ENCODE measurements at places on chromosomes 2 and 18.
A peak's percentile ranks its signal among the peaks of the same experiment; 100 is the strongest.

- DNase-seq, result no peak
Measured at GRCh38 chr18:7954238-7954637, 387.1 kb downstream of the PTPRM start.

DNA sequence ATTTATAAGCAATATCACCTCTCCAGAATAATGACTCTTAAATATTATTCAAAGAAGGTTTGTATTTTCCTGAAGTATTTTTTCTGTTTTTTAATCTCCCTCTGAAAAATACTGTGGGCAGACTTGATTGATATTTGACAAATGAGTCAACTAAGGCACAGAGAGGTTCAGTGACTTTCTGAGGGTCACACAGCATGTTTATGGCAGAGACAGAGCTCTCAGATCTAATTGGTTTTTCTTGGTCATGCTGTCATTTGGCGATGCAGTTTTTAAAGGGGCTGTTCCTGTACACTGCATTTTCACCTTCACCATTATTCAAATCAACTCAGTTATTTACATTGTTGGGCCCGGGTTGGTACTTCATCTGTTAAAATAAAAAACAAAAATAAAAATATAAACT is 264.3 kb downstream of the LRRTM1 start:
- no peak for DNase-seq

- DNase-seq, result no peak
Measured at GRCh38 chr2:200356857-200357384, 50.4 kb downstream of the SPATS2L start.

- DNase-seq, result no peak
Measured at GRCh38 chr2:232523682-232524597, 2.0 kb upstream of the CHRND start.

DNA sequence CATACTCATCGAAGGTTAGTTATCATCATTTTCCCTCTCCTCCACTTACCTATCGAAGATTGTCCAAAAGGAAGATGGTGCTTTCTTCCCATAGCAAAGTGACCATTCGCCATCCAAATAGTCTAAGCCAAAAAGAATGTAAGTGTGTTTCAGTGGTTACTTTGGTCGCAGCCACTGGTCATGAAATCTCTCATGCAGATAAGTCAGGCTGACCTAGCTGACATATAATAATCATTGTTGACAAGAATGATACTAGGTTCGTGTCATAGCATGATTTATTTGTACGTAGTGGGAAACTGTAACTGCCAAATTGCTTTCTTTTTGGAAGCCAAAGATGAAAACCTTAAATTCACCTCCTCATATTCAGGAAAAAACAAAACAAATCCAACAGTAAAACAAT is 89.6 kb upstream of the PMAIP1 start:
- no peak for DNase-seq

GRCh38 chr2:232929303-232930058 is 59.4 kb downstream of the SNORC start:
- no peak for DNase-seq

DNA sequence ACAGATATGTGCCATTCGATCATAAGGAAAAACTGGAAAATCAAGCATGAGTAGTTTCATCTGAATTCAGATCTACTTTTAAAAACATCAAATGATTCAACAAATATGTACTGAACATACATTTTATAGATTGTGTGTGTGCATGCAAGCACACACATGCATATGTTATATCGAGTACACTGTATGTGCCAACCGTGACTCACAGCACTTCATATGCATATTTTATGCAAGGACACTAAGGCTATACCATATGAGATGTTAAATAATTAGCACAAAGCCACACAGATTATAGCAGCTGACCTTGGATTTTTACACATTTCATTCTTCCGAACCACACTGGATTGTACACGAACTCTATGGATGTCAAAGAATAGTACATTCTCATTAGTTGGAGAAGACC is 161.2 kb downstream of the DNAH7 start:
- no peak for DNase-seq

GRCh38 chr18:57002627-57003026 is 144.3 kb upstream of the BOD1L2 start:
- no peak for DNase-seq

- no peak for DNase-seq
Measured at GRCh38 chr2:8409461-8410260, 272.2 kb upstream of the ID2 start.

GRCh38 chr2:103276869-103277268 is 515.0 kb downstream of the TMEM182 start:
- DNase-seq, result no peak

- peak; percentile 11 for DNase-seq
Measured at GRCh38 chr18:22285361-22286140, 116.2 kb downstream of the GATA6 start.

DNA sequence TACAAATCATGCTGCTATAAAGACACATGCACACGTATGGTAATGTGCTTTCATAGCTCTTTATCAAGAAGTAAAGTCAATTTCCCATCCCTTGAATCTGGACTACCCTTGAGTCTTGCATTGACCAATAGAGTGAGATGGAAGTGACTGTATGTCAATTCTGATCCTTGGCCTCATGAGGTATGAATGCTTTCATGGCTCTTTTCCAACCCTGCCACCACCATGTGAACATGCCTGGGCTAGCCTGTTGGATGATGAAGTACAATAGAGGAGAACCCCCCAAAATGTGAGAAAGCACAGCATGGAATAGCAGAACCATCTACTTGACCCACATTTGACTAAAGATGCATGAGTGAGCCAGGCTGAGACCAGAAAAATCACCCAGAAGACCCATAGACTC is 237.0 kb downstream of the NYAP2 start:
- no peak for DNase-seq

DNA sequence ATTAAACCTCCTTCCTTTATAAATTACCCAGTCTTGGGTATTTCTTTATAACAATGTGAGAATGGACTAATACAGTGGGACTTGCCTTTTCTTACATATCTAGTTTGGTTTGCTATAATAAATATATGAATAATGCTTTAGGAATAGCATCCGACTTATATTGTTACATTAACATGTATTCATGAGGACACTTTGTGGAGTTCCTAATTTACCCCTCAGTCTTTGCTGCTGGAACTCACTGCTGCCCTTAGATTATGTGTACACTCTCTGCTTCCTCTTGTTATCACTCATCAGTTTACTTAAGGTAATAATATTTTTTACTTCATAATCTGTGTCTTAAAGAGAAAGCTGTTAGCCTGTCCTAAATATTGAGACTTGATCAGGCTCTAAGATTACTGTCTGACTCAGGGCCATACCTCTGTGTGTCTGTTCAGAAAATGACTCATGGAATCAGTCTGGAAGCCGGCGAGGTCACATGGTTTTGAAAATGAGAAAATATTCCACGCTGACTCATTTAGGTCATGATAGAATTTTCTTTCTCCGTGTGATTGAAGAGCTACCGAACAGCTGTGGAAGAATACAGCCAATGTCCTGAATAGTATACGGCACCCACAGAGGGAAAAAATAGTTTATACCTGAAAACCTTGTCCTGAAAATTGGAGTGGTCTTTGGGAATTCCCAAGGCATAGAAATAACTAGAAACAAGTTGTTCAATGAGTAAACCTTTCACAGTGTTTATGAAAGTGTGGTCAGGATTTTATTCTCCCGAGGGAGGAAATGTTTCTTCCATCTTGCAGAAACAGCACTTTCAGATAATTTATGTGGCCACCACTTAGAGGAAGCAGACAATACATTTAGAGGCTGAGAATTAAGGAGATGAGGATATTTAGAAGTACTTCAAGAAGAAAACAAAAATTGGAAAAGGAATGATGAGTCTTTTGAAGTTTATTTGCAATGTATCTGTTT is 156.4 kb downstream of the DSEL start:
- no peak for DNase-seq

DNA sequence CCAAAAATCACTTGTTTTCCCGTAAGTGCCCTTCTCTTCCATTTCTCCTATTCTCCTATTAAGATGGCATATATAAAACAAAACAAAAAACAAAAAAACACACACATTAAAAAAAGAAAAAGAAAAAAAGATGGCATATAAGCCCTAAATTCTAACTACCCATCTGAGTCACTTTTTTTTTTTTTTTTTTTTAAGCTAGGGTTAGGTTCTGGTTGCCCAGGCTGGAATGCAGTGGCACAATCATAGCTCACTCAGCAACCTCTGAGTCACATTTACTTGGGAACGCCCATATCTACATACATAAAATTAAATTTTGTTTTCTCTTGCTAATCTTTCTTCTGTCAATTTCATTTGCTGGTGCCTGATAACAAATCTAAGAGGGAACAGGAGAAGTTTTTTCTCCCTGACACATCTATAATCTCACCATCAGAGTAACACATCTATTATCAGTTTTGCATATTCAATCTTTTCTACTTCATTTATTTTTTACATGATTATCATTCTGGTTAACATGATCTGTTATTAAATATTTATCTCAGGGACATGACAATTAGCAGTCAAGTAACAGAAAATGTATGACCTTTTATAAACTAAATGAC is 52.1 kb downstream of the EEF1B2 start:
- no peak for DNase-seq

DNA sequence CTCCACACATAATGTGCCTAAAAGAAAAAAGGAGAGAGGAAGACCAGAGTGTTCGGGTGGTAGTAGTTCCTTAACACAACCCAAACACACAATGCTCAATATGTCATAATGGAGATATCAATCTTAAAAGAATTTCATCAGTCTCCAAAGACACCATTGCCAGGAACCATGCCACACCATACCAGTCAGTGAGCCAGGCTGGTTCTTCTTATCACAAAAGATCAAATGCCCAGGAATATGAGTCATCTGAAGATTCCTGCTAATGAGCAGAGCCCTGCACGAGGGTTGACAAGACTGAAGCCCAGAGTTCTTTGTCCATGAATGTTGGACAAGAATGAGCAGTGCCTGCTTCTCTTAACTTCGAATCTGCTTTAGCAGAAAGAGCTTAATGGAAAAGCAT is 262.3 kb downstream of the ZNF516 start:
- DNase-seq, result no peak

GRCh38 chr18:76679259-76679658 is 143.1 kb upstream of the ZNF236 start:
- no peak for DNase-seq

- no peak for DNase-seq
Measured at GRCh38 chr18:2442006-2442405, 129.3 kb downstream of the METTL4 start.

GRCh38 chr2:215738351-215738750 is 275.0 kb downstream of the MREG start:
- DNase-seq, result no peak

DNA sequence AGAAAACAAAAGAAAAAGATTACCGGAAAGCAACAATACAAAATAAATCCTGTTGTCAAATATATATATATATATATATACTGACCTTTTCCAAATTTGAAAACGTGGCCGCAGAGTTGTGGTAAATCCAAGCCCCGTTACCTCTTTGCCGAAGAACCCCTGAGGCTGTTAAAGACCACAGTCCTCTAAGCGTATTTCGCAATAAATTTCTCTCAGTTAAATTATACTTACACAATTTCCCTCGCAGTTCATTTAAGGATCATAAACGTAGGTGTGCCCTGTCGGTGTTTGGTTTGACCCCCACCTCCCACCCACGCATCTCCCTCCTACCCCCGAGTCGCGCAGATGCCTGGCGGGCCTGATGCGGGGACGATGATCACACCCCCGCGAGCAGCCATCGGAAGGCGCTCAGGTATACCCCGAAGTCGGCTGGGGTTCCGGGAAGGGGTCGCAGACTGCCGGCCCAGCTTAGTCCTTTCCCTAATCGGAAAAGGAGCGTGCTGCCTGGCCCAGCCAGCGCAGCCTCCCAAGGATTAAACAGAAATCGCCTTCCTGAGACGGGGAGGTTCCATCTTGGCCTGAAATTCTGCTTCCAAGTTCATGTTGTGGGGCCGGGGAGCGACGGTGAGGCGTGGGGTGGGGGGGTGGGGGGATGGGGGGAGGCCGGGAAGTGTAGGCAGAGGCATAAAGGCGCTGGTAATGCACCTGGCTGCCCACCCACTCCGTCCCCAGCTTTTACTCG is 2.9 kb upstream of the MEIS1 start:
- DNase-seq, result no peak

- DNase-seq, result no peak
Measured at GRCh38 chr2:200319548-200320337, 13.2 kb downstream of the SPATS2L start.

- DNase-seq, result no peak
Measured at GRCh38 chr18:39341129-39341528, 1775.5 kb upstream of the CELF4 start.

GRCh38 chr2:39156107-39156506 is 35.3 kb upstream of the SOS1 start:
- DNase-seq, result no peak

GRCh38 chr2:47002031-47002430 is 86.4 kb upstream of the MCFD2 start:
- no peak for DNase-seq

DNA sequence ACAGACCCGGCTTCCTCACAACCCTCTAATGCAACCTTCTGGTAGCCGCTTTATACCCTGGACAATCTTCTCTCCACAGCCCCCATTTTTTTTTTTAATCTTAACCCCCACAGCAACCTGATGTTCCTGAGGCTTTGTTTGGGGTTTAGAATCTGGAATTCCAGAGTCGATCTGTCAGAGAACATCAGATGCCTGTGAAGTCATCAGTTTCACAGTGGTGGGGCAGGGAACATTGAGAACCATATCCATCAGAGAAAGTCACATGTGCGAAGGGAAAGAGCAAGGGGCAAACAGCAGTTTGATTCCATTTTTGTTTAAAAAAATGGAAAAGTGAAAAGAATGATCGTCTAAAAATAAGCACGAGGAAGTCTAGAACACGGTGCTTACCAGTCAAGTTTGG is 20.6 kb downstream of the NPAS2 start:
- no peak for DNase-seq

DNA sequence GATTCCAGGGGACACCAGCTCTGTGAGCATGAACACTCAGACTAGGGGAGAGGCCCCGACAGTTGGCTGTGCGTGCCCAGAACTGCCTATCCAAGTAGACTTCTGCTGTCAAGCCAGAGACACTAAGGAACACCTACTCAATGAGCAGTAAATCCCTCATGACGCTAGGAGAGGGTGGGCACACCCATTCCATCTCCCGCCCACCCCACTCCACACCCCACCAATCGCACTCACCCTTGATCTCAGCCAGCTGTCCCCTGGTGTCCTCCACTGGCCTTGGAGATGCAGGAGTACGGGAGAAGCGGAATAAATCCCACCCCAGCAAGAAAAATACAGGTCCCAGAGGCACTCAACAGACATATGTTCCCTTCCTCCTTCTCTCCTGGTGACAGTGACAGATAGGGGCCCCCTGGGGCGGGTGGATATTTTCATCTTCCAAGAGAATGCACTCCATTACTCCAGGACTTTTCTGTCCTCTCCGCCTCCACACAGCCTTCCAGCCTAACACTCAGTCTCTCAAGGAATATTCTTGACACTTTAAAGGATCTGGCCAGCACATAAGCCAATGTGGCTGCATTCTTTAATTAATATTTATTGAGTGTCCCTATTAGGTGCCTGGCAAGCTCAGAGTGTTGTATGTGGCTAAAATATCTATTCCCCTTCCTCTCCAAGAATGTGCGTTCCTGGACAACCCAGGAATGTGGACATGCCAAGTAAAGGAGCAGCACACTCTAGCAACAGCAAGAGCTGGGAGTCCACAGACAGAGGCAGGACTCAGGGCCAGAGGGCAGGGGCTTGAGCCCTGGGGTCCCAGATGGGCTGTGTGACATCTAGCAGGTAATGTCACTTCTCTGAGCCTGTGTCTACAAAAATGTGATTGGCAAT is 13.1 kb upstream of the SMAD7 start:
- no peak for DNase-seq

GRCh38 chr2:70300771-70301343 is 1.0 kb downstream of the FAM136A start:
- no peak for DNase-seq

- DNase-seq, result no peak
Measured at GRCh38 chr18:10261344-10262276, 192.8 kb upstream of the APCDD1 start.

GRCh38 chr2:12507295-12507694 is 209.4 kb upstream of the TRIB2 start:
- DNase-seq, result peak; percentile 22
